EH (cell line): ENCODE measurements at places on chromosomes 11 and 22.

DNA sequence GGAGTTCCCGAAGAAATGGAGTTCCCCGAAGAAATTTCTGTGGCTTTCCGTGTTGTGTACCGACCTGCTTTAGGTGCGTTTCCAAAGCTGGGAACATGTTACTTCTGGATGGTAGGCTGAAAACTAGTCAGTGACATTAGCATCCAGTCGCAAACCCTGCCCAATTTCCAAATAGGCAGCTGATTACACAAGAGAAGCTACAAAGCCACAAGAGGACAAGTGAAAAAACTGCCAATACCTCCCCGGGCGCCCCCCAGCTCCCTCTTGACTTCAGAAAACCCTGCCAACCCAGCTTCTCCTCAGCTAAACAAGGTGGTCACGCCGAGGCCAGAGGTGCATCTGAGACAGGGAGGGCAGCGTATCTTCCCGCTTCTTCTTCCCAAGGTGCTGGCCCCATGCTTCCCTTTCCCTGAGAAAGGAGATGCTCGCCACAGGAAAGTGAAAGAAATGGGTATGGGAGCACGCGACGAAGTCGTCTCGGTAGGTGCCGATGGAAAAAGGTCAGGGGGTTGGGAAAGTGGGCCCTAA, 551 bp downstream of the AGBL2 start:
- peak; percentile 34 for DNase-seq

GRCh38 chr22:19060356-19061009, 61.7 kb downstream of the DGCR2 start:
- peak; percentile 18 for DNase-seq

DNA sequence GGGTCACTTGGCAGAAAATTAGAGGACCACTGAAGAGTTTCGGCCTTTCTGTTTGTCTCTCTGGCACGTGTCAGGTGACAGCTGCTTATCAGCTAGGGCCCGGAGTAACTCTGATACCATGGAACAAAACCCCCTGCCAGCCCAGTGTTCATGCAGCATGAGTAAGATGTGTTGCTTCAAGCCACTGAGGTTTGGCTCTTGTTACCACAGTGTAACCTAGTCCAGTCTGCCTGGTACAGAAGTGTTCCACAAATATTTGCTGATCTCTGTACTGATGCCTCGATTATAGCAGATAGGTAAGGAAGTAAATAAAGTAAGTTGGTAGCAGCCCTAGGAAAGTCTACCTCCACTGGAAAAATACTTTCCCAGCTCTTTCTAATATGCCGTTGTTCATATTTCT, 20.5 kb upstream of the ETS1 start:
- no peak for DNase-seq

DNA sequence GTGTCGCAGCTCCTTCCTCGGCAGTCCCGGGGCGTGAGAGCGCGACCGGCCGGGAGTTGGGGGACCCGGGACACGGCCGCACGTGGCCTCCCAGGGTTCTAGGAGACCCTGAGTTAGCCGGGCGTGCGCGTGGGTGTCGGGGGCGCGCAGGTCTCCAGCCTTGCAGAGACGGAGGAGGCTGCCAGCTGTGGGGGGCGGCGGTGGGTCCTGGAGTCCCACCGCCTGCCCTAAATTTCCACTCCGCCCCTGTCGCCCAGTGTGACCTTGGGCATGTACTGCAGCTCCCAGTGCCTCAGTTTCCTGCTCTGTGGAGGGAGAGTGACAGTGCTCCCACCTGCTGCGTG, 18.8 kb downstream of the RRP7A start:
- DNase-seq = no peak

DNA sequence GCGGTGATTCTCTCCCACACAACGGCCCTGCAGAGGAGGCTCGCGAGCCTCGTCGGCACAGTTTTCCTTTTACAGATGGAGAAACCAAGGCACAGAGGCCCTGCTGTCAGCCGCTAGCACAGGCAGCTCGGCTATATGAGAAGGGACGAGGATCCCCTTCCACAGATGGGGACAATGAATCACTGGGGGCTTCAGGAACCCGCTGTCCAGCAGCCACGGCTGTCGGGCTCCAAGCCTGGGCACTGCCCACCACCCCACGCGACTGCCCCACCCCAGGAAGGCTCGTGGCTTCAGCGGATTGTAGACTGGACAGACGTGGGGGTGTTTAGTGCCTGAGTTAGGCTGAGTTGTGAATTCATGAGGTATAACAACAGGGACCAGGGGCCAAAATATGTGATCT, 17.2 kb upstream of the FGF3 start:
- DNase-seq = no peak

GRCh38 chr22:38115423-38116205, 5.1 kb upstream of the BAIAP2L2 start:
- DNase-seq = no peak

DNA sequence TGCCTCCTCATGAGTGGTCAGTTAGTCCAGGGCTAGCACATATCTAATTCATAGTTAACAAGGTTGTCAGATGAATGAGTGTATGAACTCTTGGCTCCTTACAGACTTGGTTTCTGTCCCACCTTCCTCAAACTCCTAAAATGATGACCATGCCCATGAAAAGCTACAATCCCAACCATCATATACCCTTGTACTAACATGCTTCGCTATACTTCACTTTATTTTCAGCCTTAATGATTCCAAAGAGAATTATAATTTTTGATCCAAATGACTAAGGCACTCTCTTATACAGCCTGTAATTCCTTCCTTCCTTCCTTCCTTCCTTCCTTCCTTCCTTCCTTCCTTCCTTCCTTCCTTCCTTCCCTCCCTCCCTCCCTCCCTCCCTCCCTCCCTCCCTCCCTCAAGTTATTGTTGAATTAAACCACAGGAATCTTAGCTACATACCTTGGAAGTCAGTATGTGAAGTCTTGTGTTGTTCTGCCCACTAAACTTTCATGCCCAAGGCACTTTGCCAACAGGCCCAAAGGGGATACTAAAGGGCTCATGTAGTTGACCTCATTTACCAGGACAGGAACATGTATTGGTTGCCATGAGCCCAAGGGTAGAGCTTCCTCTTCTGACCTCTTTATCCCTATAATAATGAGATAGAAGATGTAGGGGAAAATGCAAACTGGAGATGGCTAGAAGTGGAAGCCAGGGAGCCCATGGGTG, 37.4 kb downstream of the CALCA start:
- no peak for DNase-seq

DNA sequence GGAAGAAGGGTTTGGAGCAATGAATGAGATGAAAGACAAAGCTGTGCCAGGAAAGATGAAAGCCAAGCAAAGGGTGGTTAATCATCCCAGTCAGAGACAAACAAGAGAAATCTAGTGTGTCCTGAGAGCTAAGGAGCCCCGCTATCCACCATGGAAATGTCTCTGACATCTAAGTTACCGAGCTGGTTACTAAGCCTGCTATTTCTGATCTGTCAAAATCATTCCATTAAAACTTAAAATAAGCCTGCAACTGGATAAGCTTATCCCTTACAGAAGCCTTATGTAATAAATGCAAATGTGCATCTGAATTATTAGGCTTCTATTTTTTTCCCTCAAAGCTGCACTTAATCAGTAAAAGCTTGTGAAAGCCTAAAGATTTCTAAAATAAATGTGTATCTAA, 22.1 kb upstream of the SESN3 start:
- DNase-seq = no peak

- no peak for DNase-seq
Measured at GRCh38 chr11:13674799-13675509, 6.5 kb downstream of the FAR1 start.

- DNase-seq = no peak
Measured at GRCh38 chr11:62242021-62242420, at the start of gene SCGB1D2. SCGB1D2 (plus strand) TSS chr11:62242239; CDS start chr11:62242308, 69 bp downstream.

- no peak for DNase-seq
Measured at GRCh38 chr11:80188076-80188627, 747.3 kb upstream of the TENM4 start.

DNA sequence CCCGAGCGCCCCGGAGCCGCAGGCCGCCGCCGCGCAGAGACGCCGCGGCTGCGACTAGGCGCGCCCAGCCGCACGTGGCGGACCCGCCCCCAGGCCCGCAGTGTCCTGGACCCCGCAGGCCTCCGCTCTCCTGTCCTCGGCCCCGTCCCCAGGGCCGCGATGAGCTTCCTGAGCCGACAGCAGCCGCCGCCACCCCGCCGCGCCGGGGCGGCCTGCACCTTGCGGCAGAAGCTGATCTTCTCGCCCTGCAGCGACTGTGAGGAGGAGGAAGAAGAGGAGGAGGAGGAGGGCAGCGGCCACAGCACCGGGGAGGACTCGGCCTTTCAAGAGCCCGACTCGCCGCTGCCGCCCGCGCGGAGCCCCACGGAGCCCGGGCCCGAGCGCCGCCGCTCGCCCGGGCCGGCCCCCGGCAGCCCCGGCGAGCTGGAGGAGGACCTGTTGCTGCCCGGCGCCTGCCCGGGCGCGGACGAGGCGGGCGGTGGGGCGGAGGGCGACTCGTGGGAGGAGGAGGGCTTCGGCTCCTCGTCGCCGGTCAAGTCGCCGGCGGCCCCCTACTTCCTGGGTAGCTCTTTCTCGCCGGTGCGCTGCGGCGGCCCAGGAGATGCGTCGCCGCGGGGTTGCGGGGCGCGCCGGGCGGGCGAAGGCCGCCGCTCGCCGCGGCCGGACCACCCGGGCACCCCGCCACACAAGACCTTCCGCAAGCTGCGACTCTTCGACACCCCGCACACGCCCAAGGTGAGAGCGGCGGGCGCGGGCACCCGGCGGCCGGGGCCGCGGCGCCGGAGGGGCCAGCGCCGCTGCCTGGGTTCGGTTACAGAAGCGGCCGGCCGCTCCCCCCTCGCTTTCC, 528 bp downstream of the WEE1 start:
- DNase-seq = peak; percentile 32

GRCh38 chr11:26144291-26144690, 187.6 kb upstream of the ANO3 start:
- DNase-seq = peak; percentile 16

DNA sequence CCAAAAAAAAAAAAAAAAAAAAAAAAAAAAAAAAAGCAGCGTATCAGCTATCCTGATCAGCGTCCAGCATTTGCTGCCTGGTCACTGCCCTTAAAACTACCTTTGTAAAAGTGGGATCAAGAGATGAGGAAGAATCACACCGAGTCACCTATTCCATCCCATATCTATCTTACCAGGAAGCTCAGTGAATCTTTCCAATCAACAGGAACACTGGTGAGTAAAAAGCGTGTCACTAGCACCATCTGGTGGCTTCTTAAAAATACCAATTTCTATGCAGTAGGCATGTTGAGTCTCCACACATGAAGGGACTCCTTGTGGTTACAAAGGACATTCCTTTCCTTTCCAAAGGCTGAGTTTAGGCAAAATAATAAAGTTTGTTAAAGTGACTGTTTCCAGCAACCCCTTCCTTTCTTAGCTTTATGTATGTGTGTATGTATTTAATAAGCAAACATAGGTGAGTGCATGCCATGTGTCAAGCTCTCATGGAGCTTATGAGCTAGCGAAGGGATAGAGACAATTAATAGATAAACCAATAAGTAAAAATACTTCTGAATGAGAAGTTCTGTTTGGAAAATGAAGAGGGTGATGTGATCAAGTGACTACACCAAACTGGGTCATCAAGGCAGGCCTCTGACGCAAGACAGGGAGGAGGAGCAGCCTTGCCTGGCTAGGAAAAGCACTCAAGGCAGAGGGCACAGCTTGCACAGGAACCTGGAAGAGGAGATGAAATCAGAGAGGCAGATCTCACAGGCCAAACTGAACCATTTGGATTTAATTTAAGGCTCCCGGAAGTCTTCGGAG, 13.9 kb upstream of the TP53AIP1 start:
- DNase-seq = peak; percentile 82

- no peak for DNase-seq
Measured at GRCh38 chr22:44543362-44543761, 45.3 kb upstream of the RTL6 start.

GRCh38 chr22:37157516-37158285, 8.0 kb upstream of the IL2RB start:
- DNase-seq = no peak

DNA sequence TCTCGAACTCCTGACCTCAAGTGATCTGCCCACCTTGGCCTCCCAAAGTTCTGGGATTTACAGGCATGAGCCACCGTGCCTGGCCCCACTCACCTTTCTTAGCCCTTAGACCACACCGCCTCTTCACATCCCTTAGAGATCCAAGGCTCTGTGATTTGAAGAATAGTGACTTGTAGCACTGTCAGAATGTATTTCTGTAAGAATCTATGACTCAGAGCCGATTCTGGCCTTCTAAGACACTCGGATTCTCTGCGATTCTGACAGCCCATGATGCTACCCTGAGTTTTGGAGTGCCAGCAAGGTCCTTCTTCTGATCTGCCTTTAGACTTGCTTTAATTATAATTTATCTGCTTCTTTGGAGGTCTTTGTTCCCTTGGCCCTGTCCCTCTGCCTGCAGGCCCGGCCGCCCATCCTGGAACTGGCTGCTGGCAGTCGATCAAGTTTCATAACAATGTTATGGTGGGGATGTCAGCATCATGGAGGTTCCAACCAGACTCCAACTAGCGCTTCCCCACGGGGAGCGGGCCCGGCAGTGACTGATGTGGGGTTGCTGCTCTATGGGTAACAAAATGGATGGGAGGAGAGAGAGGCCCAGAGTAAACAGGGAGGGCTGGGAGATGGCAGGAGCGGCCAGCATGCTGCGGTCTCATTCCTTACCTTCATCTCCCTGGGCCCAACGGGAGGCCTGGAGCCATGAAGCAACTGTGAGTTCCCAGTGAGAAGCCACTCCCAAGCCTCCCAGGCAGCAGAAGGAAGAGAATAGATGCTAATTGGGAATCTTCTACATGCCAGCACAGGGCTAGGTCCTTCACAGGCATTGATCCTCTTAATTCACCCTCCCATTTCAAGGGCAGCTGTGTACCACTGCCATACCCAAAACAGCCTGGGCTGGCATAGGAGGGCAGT, 55.7 kb upstream of the RASD2 start:
- peak; percentile 40 for DNase-seq

- peak; percentile 52 for DNase-seq
Measured at GRCh38 chr11:8720352-8720751, 37.8 kb downstream of the RPL27A start.

- DNase-seq = peak; percentile 50
Measured at GRCh38 chr11:126538071-126538470, 182.6 kb downstream of the ST3GAL4 start.

- DNase-seq = peak; percentile 95
Measured at GRCh38 chr11:33674035-33674814, 26.4 kb downstream of the C11orf91 start.

- peak; percentile 80 for DNase-seq
Measured at GRCh38 chr11:128338811-128339210, 248.5 kb downstream of the ETS1 start.

GRCh38 chr11:8871171-8871775, 39.7 kb upstream of the AKIP1 start:
- peak; percentile 97 for DNase-seq

DNA sequence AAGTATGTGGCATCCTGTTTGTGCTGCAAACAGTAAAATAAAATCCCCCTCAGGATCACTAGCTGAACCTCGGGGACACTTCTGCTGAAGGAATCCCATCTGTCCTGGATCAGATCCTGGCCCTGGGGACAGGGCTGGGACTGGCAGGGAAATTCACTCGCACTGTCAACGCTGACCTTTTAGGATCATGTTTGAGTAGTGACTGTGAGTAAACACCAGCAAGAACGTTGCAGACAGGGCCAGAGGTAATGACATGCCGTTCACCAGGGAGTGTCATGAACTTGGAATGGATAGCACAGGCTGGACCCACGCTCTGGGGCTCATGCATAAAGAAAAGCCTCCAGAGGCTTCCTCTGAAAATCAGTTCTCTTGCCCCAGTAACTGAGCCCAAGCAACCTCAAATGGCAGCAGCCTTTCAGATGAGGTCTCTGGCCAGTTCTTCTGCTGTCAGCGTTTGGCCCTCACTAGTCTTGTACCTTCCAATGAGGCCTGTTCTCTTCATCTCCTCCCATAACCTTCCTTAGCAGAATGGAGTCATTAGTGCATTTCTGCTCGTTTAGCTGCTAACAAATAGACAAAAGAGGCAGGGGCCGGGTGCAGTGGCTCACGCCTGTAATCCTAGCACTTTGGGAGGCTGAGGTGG, 51.0 kb upstream of the BARX2 start:
- peak; percentile 10 for DNase-seq
